Thyroid gland (tissue), 4 donors: ENCODE measurements at places on chromosomes 5 and 9.

DNA sequence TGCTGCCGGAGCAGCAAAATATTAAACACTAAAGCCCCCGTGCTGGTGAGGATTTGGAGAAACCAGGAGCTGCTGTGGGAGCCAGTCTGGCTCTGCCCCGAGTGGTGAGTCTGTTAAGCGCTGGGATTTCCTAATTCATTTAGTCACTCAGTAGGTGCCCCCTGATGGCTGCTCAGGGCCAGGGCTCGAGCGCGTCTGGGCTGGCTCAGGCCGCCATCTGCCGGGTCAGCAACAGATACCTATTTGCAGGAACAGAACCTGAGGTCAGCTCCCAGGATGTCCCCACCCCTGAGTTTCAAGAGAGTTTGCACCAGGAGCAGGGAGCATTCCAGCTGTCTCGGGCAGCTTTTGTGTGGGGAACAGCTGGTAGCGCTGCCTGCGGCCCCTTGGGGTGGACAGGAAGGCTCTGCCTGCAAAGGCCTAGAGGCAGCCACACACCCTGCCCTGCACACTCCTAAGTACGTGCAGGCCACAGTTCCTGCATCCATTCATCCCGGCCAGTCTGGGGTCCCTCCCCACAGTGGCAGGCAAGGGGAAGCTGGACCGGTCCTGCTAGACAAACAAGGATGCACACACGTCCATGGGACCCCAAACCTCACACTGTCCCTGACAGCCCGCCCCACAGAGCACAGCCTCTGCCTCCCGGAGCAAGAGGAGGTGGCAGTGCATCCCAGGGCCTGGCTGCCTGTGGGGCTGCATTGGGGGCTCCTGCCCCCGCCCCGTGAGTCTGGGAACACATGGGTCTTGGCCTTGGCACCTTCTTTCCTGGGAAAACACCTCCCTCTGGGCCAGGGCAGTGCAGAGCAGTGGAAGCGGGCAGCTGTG, 83.7 kb downstream of the ADAMTS2 start:
- no peak overlapping the region for H3K4me3 ChIP-seq
- H3K27me3 ChIP-seq = no peaks in the 10 kb centered on the region
- no peak overlapping the region for H3K27ac ChIP-seq
- no peaks in the 10 kb centered on the region for H3K36me3 ChIP-seq
- no peak for DNase-seq

- no peaks in the 10 kb centered on the region for H3K27me3 ChIP-seq
- no peak for DNase-seq
- no peak overlapping the region for H3K4me3 ChIP-seq
- no peaks in the 10 kb centered on the region for H3K36me3 ChIP-seq
These were observed 11.1 kb downstream of the GRIN1 start for GRCh38 chr9:137149942-137150616.

DNA sequence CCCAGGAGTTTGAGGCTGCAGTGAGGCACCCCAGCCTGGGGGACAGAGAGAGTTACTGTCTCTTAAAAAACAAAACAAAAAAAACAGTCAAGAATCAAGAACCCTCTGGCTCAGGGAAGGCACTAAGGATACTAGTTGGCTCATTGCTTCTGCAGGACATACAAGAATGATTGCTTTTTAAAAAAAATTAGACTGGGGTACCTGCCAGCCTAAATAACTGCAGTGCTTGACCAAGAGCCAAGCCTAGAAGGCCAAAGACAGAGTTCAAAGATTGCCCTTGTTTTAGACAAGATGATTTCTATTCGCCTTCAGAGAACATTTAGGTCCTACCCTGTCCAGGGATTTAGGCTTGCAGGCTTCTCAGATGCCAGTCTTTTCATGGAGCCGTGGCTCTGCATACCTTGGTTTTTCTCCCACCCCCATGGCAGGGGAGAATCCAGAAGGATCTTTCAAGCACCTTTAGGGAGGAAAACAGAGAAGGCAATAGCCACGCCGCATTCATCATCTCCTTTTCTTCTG, 93.7 kb upstream of the IL6ST start:
- peak; percentile 14 for DNase-seq
- no peaks in the 10 kb centered on the region for H3K27me3 ChIP-seq
- peaks cover 3% of the 10 kb centered on the region for H3K4me1 ChIP-seq

- no peak overlapping the region for H3K27ac ChIP-seq
- H3K27me3 ChIP-seq = no peaks in the 10 kb centered on the region
- DNase-seq = no peak
- peaks cover 34% of the 10 kb centered on the region for H3K4me1 ChIP-seq
- H3K4me3 ChIP-seq = no peak overlapping the region
These were observed 16.3 kb downstream of the TNFSF8 start for GRCh38 chr9:114914139-114914538.

GRCh38 chr5:37090123-37090726, 159.0 kb downstream of the CPLANE1 start:
- H3K27me3 ChIP-seq = no peaks in the 10 kb centered on the region
- no peaks in the 10 kb centered on the region for H3K4me1 ChIP-seq
- no peak for DNase-seq
- no peak overlapping the region for H3K4me3 ChIP-seq
- H3K27ac ChIP-seq = no peak overlapping the region
- no peaks in the 10 kb centered on the region for H3K36me3 ChIP-seq

DNA sequence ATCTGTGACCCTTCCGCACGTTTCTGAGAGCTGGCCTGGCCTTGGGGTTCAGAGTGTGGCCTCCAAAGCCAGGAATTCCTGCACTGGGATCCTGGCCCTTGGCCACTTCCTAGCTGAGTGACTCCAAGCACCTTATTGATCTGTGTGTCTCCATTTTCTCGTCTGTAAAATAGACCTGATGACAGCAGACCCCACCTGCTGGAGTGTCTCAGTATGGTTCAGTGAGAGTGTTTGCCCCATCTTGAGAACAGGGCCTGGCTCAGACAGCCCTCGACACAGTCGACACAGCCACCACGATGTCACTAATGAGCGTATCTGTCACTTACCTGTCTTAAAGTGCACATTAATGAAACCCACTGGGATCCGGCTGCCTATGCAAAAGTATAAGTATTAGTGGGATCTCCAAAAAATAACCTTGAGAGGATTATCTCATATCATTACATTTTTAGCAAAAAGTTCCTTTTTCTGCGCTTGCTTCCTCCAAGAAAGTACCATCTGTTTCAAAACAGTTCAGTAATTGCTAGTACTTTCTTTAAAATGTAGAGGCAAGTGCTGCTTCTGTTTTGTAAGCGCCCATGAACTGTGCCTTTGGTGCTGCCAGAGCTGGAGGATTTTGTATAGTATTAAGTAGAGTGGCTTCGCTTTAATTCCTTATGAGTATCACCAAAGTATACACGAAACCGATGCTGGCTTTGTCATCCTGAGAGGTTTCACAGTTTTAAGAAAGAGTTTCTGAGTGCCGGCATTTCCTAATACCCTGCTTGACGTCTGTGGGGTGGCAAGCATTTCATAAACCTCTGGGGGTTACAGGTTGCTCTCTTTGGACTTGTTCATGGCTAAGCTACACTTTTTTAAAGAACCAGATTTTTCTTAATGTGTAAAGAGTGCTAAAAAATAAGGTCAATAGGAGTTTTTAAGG, 31.7 kb downstream of the UBE2QL1 start:
- no peak overlapping the region for H3K4me3 ChIP-seq
- no peaks in the 10 kb centered on the region for H3K36me3 ChIP-seq
- H3K27me3 ChIP-seq = no peaks in the 10 kb centered on the region

- no peak overlapping the region for H3K27ac ChIP-seq
- no peak overlapping the region for H3K4me3 ChIP-seq
- DNase-seq = no peak
- H3K4me1 ChIP-seq = no peaks in the 10 kb centered on the region
These were observed 458.6 kb upstream of the PAPPA start for GRCh38 chr9:115694991-115695390.

GRCh38 chr9:77598524-77598923, 49.6 kb downstream of the GNA14 start:
- DNase-seq = peak; percentile 13
- peaks cover 48% of the 10 kb centered on the region for H3K4me1 ChIP-seq
- H3K27me3 ChIP-seq = no peaks in the 10 kb centered on the region
- no peak overlapping the region for H3K4me3 ChIP-seq
- peak overlapping the region; percentile 26 for H3K27ac ChIP-seq

DNA sequence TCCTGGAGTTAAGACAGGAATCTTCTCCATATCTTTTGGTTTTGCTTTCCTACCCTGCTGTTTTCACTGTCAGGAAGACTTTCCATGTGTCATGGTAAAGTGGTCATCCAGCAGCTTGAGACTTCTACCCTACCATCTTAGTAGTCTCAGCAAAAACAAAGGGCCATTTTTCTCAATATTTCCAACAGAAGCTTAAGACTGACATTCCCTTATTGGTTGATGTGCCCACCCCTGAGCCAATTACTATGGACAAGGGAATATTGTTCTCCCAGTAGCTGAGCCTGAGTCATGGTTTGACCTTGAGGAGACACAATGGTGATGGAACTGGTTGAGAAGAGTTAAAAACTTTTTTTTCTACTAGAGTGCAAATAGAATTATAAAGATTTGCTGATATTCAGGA, 105.6 kb downstream of the CSNK1G3 start:
- H3K27me3 ChIP-seq = no peaks in the 10 kb centered on the region
- H3K36me3 ChIP-seq = no peaks in the 10 kb centered on the region
- no peak overlapping the region for H3K4me3 ChIP-seq

- DNase-seq = no peak
- H3K4me1 ChIP-seq = no peaks in the 10 kb centered on the region
- no peak overlapping the region for H3K27ac ChIP-seq
- no peaks in the 10 kb centered on the region for H3K36me3 ChIP-seq
These were observed 97.6 kb upstream of the FANCC start for GRCh38 chr9:95415158-95415557.

- H3K4me1 ChIP-seq = peaks cover 10% of the 10 kb centered on the region
- H3K27ac ChIP-seq = no peak overlapping the region
- no peak for DNase-seq
- no peaks in the 10 kb centered on the region for H3K36me3 ChIP-seq
- H3K4me3 ChIP-seq = no peak overlapping the region
- no peaks in the 10 kb centered on the region for H3K27me3 ChIP-seq
These were observed 2.3 kb upstream of the SLC46A2 start for GRCh38 chr9:112892981-112893380.

DNA sequence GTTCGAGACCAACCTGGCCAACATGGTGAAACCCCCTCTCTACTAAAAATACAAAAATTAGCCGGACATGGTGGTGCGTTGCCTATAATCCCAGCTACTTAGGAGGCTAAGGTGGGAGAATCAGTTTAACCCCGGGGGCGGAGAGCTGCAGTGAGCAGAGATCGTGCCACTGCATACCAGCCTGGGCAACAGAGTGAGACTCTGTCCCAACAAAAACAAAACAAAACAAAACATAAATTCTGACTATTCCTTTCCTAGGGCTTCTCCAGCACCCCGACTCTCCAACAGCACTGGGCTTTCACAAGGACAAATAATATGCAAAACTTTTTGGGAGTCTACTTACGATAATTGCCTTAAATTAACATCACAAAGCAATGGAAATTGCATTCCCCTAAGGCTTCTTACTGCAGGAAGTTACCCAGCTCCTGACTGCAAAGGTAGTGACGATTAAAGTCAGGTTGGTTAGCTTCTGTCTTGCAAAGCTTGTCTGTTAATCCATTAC, 15.9 kb upstream of the CDKN2AIPNL start:
- no peak overlapping the region for H3K27ac ChIP-seq
- no peaks in the 10 kb centered on the region for H3K27me3 ChIP-seq
- H3K36me3 ChIP-seq = no peaks in the 10 kb centered on the region

- H3K27ac ChIP-seq = no peak overlapping the region
- no peak for DNase-seq
- H3K4me1 ChIP-seq = no peaks in the 10 kb centered on the region
- H3K27me3 ChIP-seq = no peaks in the 10 kb centered on the region
- no peak overlapping the region for H3K4me3 ChIP-seq
- no peaks in the 10 kb centered on the region for H3K36me3 ChIP-seq
These were observed 5.0 kb upstream of the SPINK14 start for GRCh38 chr5:148163345-148163744.

- no peaks in the 10 kb centered on the region for H3K36me3 ChIP-seq
- H3K4me1 ChIP-seq = peaks cover 58% of the 10 kb centered on the region
- no peaks in the 10 kb centered on the region for H3K27me3 ChIP-seq
- DNase-seq = peak; percentile 38
These were observed 3.4 kb downstream of the PRRC2B start for GRCh38 chr9:131397100-131397790.

DNA sequence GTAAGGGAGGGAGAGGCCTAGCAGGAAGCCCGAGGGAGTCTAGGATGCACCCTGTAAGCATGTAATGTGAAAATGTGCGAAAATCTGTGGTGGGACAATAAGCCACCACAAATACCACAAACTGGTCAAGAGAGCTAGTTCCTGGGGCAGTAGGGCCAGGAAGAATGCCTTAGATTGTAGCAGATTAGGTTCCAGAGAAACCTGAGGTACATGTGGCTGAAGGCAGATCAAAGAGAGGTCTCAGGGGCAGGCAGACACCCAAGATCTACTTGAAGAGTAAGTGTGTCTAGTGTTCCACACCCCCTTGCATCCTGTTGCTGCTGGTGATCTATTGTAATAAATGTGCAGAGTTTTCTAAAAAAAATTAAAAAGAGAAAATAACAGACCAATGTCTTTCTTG, 1677.3 kb upstream of the CDH6 start:
- no peak for DNase-seq
- no peaks in the 10 kb centered on the region for H3K4me1 ChIP-seq
- H3K4me3 ChIP-seq = no peak overlapping the region
- no peak overlapping the region for H3K27ac ChIP-seq
- H3K27me3 ChIP-seq = no peaks in the 10 kb centered on the region

DNA sequence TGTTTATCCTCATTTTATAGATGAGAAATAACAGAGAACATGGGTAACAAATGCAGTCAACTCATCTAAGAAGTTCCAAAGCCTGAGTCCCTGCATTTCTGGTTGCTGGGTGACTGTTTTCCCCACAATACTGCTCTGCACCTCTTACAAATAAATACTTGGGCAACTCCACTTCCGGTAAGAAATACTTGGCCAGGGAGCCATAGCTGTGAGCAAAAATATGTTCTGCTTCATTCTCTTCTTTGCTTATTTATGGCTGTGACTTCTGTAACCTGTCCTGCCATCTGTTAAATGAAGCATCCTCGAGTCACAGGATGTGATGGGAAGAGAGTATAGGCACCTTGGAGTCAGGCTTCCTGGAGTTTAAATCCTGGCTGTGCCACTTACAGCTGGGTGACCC, 49.9 kb downstream of the GDNF start:
- H3K27me3 ChIP-seq = no peaks in the 10 kb centered on the region
- H3K4me3 ChIP-seq = no peak overlapping the region
- H3K27ac ChIP-seq = no peak overlapping the region
- H3K36me3 ChIP-seq = no peaks in the 10 kb centered on the region
- H3K4me1 ChIP-seq = no peaks in the 10 kb centered on the region

DNA sequence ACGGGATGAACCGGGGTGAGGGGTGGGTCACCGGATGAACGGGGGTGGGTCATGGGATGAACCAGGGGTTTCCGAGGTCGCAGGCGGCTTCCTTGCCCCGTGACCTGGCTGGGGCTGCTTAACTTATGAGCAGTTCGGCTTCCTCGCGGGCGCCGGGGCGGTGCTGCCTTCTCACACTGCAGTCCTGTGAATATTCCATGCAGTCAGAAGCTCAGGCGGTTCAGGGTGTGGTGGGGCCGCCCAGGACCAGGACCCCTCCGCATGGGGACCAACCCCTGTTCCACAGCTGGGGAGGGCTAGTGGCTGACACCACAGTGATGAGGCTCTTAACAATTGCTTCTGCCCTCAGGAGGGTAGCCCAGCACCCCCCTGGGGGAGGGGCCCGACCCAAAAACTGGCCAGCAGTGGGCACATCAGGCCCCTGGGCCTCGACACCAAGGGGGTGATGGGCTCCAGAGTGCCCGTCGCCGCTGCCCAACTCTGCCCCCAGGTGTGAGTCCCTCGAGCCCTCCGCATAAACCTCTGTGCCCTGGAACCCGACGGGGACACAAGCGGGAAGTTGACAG, 30.9 kb upstream of the SLC9A3 start:
- H3K27me3 ChIP-seq = no peaks in the 10 kb centered on the region
- no peak for DNase-seq
- no peak overlapping the region for H3K27ac ChIP-seq
- H3K4me3 ChIP-seq = no peak overlapping the region
